ENCODE measurements at places on chromosomes 5 and 9.
A peak's percentile ranks its signal among the peaks of the same experiment; 100 is the strongest.

DNA sequence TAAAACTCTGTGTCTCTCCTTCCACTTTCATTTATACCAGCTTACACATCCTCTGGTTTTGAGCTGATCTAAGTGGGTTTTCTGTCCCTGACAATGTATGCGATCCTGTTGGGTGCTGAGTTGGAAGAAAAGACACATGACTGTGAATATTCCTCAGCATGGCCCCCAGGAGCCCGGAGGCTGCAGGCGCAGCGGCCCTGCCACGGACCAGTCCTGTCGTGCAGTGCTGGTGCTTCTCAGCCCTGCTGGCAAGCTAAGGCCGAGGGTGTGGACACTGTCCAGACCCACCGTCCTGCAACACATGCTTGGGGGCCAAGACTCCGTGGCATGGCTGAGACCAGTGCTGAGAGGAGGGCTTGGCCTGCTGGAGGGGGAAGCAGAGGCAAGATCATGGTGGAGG, 328.9 kb upstream of the IRX2 start:
- DNase-seq = no peak

GRCh38 chr9:108225149-108225800, 630.5 kb downstream of the ACTL7B start:
- no peak for DNase-seq

GRCh38 chr5:53434541-53434940, 45.9 kb upstream of the FST start:
- DNase-seq = no peak

DNA sequence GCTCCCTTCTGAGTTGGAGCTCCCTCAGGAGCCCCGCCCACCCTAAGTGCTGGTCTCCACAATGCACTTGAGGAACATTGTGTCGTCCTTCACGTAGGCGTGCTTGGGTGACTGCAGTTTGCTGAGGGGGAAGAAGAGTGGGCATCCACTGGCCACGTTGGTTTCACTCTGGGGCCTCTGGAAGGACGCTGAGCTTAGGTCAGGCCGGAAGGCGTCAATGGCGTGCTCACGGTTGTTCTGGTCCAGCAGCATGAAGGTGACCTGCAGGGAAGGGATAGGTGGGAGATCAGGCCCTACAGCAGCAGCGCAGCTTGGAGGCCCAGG, 21.7 kb downstream of the TRAF1 start:
- peak; percentile 20 for DNase-seq

GRCh38 chr5:156340893-156341292, 13.9 kb downstream of the SGCD start:
- DNase-seq = no peak

GRCh38 chr9:11312966-11313365, 700.2 kb upstream of the PTPRD start:
- DNase-seq = no peak

DNA sequence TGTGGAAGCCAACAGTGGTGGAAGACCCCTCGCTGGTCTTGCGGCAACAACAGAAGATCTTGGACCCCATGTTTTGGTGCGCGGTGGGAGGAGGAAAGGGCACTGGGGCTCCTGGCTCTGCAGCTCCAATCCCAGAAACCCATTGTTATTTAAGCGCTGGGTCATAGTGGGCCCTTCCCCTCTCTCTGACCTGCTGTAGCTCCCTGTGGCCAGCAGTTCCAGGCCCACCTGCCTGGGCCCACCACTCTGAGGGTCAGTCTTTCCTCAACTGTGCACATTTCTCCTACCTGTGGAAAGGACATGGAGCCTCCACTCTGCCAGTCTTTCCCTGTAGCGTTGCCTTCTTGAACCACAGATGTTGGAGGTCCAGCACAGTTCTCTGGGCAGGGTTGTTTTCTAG, at the start of gene TEX53:
TSS of gene TEX53 (minus strand) at position 101 of the 400 bp plus-strand sequence. CDS start at position 70, 31 bp downstream.
- DNase-seq = no peak

GRCh38 chr5:96259151-96259772, 173.8 kb downstream of the PCSK1 start:
- no peak for DNase-seq

- no peak for DNase-seq
Measured at GRCh38 chr5:94969174-94969573, 315.7 kb downstream of the MCTP1 start.

DNA sequence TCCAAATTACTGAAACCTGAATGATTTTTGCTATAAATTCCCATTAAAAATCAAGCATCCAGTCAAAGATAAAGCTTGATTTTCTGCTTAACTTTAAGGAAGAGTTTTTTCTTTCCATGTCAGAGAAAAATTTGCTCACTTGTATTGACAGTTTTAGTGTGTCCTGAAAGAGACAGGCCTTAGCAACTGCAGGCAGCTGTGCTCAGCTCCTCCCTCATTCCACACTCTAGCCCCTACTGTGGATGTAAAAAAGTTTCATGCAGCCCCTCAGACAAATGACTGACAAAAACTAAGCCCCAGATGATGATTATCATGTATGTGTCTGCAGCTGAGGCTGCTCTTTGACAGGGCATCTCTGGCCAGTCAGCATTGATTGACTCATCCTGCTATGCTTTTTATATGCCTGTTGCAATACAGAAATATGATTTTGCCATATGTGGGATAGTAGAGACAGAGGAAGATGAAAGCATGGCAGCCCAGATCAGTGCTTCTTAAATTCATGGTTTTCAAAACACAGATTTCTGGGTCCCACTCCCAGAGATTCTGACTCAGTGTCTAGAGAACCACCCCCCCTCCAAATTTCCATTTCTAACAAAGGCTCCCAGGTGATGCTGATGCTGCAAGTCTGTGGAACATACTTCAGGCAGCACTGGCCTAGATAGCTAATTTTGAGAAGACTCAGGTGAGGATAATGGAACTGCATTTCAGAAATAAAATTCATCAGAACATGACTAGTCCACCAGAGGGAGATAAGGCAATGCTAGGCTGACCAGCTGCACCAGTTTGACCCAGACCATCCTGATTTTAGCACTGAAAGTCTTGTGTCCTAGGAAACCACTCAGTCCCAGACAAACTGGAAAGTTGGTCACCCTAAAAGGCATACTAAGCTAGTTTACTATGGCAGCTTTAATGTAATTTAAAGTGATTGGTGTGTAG, 298.7 kb upstream of the KCNN2 start:
- no peak for DNase-seq

GRCh38 chr9:127083138-127083980, 39.1 kb downstream of the ANGPTL2 start:
- no peak for DNase-seq

- no peak for DNase-seq
Measured at GRCh38 chr9:133090752-133091385, 29.1 kb downstream of the CEL start.

- no peak for DNase-seq
Measured at GRCh38 chr5:123208668-123209501, 119.8 kb downstream of the PRDM6 start.

DNA sequence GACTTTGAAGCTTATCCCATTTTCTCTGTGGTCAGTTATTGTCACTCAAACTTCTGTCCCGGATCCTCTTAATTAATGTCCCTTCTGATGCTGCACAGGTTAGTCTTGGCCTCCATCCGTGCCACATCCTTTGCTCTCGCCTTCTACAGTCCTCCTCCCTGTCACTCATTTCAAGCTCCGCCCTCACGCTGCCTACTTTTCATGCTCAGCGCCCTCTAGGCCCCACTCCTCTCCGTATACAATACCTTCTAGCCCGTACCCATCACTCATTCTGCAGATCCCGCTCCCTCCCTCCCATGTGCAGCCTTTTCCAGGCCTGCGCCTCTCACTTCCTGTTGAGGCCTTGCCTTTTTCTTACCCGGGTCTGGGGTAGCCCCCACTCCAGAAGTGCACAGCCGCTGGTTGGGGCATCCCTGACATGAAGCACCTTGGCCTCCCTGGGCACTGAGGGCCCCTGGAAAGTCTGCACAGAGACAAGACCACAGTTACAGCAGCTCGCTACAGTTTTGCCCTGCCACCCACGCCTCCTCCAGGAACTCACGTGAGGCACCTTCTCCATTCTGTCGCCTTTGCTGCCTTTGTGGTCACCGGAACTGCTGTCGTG, 88.5 kb upstream of the SLC25A48 start:
- no peak for DNase-seq

- DNase-seq = no peak
Measured at GRCh38 chr5:173633304-173633703, 16.9 kb upstream of the BOD1 start.

DNA sequence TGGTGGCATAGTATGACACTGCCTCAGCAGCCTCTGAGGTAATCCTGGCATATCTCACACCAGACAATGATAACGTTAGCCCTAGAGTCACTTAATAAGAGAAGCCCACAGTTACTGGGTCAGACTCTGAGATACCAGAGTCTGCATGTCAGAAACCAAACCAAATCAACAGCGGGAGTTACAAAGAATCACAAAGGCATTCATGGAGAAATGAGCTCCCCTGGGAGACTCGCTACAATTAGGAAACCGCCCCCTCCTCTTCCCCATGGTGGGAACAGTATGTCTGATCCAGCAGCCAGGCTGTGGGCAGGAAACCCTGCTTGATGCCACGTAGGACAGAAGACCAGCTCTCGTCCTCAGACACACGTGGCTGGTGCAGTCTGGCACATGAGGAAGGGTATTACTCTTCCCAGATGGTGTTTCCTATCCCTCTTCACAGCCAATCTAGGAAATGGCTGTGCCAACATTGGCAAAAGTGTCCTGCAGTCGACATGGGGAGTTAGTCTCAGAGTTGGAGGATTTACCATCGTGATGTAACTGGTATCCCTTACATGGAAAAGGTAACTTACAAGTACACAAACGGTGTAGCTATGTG, 485.4 kb downstream of the ZNF608 start:
- DNase-seq = no peak

- no peak for DNase-seq
Measured at GRCh38 chr5:173907686-173908371, 19.7 kb downstream of the CPEB4 start.

GRCh38 chr5:59178482-59178881, 595.6 kb downstream of the RAB3C start:
- DNase-seq = no peak

DNA sequence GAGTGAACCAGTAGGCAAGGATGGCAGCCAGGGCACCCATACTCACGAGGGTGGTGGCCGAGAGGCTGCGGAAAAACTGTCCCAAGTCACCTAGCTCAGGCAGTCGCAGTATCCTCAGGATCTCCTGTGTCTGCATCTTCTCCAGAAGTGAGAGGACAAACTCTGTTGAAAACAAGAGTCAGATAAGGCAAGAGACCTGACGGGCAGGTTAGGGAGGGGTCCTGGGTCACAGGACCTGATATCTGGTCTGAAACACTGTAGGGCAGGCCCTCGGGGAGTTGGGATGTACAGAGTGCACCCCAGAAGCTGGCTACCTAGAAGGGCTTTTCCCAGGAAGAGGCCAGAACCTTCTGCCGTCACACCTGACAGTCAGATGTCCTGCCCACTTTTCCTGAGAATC, 17.4 kb downstream of the ACSL6 start:
- DNase-seq = no peak

- DNase-seq = no peak
Measured at GRCh38 chr9:136160381-136160841, 41.7 kb upstream of the TMEM250 start.

DNA sequence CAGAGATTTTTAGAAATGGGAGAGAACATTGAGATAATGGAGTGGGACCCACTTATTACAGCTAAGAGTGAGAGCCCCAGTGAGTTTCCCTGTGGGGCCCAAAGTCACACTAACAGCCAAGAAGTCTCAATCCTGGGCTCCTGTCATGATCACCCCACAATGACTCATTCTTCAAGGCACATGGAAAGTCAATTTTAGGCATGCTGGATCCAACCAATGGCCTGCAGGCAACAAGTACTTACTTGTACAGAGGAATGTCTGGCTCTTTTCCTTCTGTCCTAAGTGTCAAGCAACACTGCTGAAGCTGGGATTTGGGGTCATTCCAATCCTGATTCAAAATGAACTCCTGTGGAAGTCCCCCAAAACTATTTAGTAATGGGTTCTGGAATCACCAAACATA, 123.1 kb downstream of the DROSHA start:
- DNase-seq = no peak

DNA sequence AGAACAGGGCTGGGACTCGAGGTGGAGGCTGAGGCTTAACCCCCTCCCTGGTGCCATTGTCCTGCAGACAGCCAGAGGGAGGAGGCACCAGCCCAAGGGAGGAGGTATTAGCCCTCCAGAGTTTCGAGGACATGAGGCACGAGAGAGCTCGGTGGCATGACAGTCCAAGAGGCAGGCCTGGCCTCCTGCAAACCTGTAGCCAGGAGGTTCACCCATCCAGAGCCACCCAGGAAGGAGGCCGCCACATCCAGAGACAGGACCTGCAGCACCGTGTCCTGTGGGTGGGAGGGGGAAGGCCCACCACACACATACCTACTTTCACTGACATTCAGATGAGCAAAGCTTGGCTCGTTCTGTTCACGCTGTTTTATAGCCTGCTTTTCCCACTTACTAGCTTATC, 75.2 kb upstream of the ADAMTS2 start:
- DNase-seq = no peak

All from stimulated activated CD4-positive, alpha-beta T cell treated with anti-CD3 and anti-CD28 coated beads, Interleukin-15, amount 100 ng/mL, for 24 hours (primary cell).